Cerebellar cortex (tissue), 1 donor: ENCODE measurements at places on chromosomes 13 and 19.

DNA sequence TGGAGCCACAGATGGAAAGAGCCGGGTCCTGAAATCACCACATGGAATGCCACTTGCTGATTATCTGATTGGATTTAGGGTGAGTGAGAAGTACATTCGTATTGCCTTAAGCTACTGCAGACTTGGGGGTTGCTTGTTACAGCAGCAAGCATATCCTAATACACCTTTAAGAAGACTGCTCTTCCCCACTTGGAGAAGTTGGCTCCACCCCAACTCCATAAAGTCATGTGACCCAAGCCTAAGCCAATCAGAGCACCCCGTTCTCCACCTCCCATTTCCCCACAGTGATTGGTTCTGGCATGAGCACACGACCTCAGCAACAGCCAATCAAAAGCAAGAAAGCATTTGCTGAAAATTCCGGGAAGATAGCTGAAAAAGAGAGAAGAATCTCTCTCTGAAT, 23.1 kb downstream of the CACNA1A start:
- no peak for DNase-seq

DNA sequence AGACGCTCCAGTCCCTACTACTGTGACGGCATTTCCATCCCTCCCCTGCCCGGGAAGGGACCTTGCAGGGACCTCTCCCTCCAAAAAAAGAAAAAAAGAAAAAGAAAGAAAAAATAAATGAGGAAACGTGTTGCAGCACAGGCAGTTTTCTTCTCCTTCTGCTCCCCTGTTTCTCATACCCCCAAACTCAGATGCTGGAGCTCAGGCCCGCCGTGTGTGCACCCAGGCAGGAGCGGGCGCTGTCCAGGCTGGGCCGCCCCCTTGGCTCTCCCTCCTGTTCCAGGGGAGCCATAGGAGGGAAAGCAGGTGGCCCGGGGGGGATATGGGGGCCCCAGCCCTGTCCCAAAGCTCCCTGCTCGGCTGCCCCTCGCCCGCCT, 5.8 kb downstream of the YIPF2 start:
- no peak for DNase-seq

- DNase-seq, result no peak
Measured at GRCh38 chr13:40470660-40471059, 195.8 kb downstream of the FOXO1 start.

DNA sequence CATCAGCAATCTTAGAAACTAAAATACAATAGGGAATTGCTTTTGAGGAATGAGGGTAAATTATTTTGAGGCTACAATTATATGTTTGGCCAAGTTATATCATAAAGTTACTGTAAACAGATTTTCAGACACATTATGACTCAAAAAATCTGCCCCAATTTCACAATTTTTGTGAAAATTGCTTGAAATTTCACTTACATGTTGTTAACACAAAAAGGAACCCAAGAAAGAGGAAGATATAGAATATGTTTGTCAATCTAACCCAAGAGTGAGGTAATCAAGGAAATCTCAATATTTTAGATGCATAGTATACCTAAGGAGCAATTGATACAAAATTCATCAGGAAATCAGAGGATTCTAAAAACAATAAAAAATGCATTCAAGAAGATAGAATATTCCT, 73.9 kb upstream of the FNDC3A start:
- DNase-seq, result no peak

DNA sequence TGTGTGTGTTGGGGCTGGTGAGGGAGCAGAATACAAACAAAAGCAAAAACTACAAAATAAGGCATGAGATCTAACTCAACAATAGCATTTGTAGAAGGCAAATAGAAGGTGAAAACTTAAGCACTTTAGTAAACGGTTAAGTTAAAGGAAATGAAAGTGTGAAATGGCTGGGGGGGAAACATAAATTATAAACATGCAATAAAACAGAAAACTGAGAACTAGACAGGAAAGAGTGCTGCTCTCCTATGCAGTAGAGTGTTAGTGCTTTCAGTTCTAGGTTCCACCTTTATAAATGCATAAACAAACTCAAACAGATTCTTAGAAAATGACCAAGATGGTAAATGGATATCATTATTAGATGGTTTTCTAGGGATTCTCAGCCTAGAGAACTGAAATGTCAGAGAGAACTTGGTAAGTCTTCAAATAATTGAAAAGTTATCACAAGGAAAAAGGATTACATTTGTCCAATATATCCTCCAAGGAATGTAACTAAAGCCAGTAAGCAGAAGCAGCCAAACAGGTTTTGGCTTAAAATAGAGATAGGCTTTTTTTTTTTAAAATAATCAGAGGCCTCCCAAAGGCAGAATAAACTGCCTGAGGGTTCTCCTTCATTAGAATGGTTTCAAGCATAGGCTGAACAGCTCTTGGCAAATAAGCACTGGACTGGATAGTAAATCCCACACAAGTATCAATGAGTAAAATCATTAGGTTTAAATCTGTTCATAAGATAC, 23.3 kb downstream of the RBM26 start:
- no peak for DNase-seq

DNA sequence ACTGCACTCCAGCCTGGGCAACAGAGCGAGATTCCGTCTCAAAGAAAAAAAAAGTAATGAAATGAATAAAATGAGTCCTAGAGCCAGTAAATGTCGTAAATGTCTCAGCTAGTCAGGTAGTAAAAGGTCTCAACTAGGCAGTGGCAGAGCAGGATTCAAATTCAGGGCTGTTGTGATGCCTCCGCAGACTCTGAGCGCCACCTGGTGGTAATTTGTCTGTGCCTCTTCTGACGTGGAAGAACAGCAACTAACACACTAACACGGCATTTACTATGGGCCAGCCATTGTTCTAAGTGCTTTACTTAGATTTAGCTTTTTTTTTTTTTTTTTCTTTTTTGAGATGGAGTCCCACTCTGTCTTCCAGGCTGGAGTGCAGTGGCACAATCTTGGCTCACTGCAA, 30.2 kb downstream of the CYP2F1 start:
- peak; percentile 58 for DNase-seq

DNA sequence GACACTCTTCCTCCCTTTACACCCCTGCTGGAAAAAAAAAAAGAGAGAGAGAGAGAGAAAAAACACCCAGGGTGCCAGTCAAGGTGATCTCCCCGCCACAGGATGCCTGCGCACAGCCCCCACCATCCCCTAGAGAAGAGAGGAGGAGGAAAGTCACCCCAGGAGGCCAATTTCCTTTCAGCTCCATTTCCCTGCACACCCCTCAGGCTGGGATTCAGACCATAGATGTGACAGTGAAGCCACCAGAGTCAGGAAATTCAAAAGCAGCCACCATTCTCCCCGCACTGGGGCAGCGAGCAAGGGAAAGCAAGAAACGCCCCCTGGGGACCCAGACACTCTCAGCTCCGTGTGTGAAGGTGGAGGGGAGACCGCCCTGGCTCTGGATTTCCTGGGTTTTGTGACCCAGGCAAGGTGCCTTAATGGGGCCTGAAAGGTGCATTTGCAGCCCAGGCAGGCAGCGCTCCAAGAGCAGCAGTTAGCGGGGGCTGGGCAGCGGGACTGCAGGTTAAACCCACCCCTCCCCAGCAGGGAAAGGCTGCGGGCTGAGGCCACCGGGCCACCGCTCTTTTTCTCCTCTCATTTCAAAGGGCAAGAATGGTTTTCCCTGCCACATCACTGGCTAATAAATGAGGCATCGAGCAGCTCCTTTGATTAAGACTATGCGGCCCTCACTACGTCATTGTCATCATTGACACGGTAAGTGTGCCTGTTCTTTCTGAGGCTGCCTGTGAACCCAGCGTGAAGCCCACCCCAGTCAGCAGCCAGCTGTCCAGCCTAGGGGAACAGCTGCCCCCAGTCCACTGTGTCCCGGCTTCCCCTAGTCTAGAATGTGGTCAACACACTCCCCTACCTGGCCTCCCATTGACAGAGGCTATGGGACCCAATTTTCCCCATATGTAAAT, 83.8 kb upstream of the TM9SF2 start:
- no peak for DNase-seq

GRCh38 chr13:51935326-51936171, 73.8 kb downstream of the CCDC70 start:
- no peak for DNase-seq

DNA sequence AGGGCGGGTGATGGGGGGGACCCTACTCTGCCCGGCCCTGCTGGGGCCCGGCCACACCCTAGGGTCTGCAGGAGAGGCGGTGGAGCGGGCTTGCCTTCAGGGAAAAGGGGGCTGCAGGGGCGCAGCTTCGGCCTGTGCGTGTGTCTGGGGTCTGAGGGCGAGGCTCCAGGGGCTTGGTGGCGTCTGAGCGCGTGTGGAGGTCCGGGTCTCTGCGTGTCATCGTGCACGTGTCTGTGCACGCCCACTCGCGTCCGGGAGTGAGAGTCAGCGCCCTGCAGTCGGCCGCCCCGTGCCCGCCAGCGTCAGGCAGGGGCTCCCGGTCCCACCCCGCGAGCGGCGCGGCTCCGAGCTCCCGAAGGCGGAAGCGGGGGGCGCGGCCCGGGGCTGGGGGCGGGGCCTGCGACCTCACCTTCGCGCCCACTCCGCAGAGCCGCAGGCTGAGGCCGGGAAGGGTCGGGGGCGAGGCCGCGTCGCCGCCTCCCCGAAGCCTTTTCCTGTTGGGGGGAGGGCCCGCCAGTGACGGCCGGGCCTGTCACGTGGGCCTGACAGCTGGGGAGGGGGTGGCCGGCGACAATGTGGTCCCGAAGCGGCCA, at the start of gene ARHGAP45:
Gene ARHGAP45, plus strand, starts transcription at position 420 of the 593 bp plus-strand sequence. CDS start 239 bp downstream, outside the sequence.
- no peak for DNase-seq

GRCh38 chr13:44874886-44875630, 114.2 kb downstream of the NUFIP1 start:
- DNase-seq, result no peak

- no peak for DNase-seq
Measured at GRCh38 chr19:27821418-27822018, 1391.4 kb downstream of the UQCRFS1 start.

DNA sequence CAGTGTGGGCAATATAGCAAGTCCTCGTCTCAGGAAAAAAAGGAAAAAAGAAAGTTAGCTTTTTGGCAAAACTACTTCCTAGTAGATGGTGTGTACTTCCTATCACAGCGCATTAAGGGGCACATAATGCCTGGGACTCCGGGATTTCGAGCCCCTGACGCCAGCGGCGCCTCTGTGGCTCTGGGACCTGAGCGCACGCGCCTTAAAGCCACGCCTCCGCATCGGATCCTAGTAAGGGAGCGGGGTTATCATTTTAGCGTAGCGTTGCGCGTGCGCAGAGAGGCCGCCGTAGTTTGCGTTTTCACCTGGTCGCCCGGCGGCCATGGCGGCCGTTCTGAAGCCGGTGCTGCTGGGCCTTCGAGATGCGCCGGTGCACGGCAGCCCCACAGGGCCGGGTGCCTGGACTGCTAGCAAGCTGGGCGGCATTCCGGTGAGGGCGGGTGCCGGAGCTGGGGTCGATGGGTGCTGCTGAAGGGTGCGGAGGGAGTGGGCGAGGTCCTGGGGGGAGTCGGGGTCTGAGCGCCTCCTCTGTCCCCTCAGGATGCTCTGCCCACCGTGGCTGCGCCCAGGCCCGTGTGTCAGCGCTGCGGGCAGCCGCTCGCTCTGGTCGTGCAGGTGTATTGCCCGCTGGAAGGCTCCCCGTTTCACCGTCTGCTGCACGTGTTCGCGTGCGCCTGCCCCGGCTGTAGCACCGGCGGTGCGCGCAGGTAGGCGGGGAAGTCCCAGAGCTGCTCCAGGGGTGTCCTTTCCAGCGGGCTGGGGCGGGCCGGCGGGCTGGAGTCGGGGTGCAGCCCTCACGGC, at the start of gene PDCD2L:
Gene PDCD2L, plus strand, starts transcription at position 291 of the 801 bp plus-strand sequence. Its CDS starts 32 bp downstream, at position 323.
- peak; percentile 92 for DNase-seq

DNA sequence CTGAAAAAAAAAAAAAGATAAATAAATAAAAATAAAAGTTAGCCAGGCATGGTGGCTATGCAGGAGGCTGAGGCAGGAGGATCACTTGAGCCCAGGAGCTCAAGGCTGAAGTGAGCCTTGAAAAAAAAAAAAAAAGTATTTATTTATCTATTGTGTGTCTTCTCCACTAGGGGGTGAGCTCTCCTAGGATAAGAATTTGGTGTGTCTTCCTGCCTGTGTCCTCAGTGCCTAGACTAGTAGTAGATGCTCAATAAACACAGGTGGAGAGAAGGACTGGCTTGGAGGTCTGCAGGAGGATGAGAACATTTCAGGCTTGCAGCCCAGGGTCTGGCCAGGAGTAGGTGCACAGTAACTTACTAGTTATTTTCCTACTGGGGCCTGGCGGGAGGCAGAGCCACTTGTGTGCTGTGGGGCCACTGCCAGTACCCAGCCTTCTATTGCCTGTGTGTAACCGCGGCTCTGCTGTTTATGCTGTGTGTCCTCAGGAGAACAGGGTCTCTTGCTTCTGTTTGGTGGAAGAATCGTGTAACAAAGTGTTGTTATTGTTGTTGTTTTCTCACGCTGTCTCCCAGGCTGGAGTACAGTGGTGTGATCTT, 5.4 kb downstream of the LMTK3 start:
- DNase-seq, result peak; percentile 59

DNA sequence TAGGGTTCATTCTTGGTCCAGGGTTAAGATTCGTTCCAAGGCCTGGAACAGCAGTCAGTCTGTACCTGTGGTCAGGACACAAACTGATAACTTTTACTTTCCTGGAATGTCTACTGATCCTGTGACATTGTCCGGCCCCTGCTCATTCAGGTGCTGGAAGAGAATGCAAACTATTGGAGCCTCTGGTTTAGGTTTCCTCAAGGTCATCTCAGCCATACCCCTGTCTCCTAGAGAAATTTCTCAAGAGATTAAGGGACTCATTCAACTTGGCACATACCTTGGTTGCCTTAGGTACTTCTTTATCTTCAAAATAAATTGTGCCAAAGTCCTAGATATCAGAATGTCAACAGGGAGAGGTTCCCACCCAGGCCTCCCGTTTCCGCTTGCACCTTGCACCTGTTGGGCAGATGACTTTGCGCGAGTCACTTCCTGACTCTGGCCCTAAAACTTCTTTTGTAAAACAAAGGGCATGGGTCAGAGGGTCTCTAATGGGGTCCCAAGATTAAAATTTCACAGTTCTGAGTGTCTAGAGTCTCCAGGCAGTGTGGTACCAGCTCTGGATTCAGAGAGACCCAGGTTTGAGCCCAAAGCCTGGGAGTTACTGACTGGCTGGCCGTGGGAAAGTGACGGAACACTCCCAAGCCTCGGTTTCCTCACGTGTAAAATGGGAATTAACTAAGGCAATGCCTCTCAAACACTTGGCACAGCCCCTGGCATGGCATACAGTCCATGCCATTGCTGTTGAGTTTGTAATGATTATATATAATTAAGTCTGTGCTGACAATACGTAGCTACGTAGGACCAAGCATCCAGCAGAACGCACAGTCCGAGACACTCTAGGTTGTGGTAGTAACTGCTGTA, 25.8 kb upstream of the CYP2S1 start:
- no peak for DNase-seq

- no peak for DNase-seq
Measured at GRCh38 chr19:38710928-38711725, 33.1 kb downstream of the CAPN12 start.

DNA sequence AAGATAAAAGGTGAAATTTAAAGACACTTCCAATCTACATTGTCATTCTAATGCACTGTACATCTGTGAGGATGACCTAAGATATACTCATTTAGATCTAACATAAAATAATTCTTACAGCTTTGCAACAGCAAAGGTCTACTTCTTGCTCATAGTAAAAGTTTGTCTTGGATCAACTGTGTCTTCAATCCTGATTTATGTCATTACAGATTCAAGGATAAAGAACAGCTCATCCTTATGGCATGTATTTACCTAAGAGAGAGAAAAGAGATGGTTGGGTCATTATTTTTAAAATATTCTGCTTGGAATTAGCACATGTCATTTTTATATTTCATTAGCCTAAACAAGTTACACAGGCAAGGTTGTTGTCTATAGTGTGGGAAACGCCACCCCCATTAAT, 2193.1 kb downstream of the PCDH9 start:
- DNase-seq, result no peak

- peak; percentile 85 for DNase-seq
Measured at GRCh38 chr19:662962-663681, at the start of gene RNF126. TSS of gene RNF126 (minus strand) at chr19:663214. CDS start at chr19:663121, 93 bp downstream.
